ENCODE measurements at places on chromosomes 12 and 14.

DNA sequence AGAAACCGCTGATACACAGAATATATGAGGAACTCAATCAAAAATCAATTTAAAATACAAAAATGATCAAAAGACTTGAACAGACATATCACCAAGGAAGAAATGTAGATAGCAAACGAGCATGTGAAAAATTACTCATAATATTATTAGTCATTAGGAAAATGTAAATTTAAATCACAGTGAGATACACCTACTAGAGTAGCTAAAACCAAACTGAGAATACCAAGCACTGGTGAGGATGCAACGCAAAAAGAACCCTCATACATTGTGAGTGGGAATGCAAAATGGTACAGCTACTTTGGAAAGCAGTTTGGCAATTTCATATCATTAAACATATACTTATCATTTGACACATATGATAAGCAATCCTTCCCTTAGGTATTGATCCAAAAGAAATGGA, 101.1 kb upstream of the ST8SIA1 start:
- DNase-seq, result no peak

GRCh38 chr14:94771906-94772490, 2.1 kb upstream of the GSC start:
- no peak for DNase-seq

- no peak for DNase-seq
These were observed 2.1 kb upstream of the ARHGAP5 start for GRCh38 chr14:32074887-32075572.

GRCh38 chr12:66074561-66074960, 56.0 kb downstream of the LLPH start:
- no peak for DNase-seq

DNA sequence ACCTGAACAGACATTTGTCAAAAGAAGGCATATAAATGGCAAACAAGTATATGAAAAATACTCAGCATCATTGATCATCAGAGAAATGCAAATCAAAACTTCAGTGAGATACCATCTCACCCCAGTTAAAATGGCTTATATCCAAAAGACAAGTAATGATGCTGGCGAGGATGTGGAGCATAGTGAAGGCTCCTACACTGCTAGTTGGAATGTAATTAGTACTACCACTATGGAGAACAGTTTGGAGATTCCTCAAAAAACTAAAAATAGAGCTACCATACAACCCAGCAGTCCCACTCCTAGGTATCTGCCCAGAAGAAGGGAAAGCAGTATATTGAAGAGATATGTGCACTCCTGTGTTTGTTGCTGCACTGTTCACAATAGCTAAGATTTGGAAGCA, 146.1 kb downstream of the TGFB3 start:
- no peak for DNase-seq

- DNase-seq, result peak; percentile 91
These were observed 8.5 kb downstream of the RACGAP1 start for GRCh38 chr12:50016501-50017475.

DNA sequence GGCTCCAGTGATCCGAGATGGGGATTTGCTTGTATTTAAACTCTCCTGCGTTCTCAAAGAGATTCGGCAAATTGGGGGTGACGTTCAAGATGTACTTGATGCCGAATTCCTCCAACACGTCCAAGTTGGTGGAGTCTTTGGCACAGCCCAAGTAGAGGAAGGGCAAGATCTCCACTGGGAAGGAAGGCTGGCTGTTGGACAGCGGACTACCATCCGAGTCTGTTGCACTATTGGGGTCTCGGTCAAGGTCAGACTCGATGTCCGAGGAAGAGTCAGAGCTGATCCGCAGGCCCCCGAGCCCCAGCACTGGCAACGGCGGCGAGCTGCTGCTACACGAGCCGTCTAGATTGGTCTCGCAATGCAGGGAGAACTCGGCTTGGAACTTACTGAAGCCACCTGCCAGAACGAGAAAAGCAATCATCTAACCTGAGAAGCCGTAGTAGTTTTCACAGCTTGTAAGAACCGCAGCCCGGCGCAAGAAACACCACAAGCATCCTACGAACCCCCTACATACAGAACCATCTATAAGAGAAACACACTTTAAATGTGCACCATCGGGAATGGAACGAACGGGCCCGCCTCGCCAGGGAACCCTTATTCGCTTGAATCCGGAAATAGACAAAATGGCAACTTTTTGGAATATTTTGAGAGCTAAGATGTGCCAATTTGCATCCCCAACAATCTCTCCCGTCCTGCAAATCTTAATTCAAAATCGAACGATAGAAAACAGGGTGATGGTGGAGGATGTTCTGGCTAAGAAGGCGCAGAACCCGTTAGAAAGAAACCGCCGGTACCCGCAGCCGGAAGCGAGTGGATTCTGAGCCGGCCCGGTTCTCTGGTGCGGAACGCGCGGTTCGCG, 1.4 kb downstream of the DUSP6 start:
- peak; percentile 35 for DNase-seq

DNA sequence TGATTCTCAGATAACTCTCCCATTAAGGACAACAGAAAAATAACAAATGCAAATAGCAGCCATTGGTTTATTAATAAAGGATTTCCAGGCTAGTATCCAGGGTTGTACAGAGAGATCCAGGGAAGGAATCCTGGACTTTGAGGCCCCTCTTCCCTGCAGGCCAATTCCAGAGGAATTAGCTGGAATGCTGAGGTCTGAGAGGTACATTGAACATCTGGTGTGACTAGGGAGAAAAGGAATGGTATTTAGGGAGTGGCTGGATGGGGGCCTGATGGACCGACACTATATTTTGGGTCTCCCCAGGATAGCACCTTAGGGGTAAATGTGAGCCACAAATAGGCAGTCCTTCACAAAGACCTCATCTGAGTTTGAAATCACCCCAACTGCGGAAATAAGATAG, 924.5 kb downstream of the AACS start:
- no peak for DNase-seq
